ENCODE measurements at places on chromosomes 6 and 20. TPM values are rescaled to one million over a fixed set of nuclear protein-coding genes. Genes with fewer than 3 reads are reported as not detected.

ANGPT4 gene
- not detected for total RNA-seq

APMAP gene
- total RNA-seq = 58.8 TPM

OPRM1 gene
- total RNA-seq = not detected

BEND3 gene
- 11.1 TPM for total RNA-seq

WFDC10B gene
- not detected for total RNA-seq

MYH7B gene
- 0.60 TPM for total RNA-seq

MED20 gene
- total RNA-seq = 13.1 TPM

YTHDF1 gene
- 55.6 TPM for total RNA-seq

NINL gene
- 0.71 TPM for total RNA-seq

ADTRP gene
- 16.6 TPM for total RNA-seq

ZBTB46 gene
- 0.89 TPM for total RNA-seq

PI16 gene
- not detected for total RNA-seq

MUC22 gene
- total RNA-seq = not detected

CNR1 gene
- total RNA-seq = 0.10 TPM

HLA-DRA gene
- 14.2 TPM for total RNA-seq

FAM217A gene
- not detected for total RNA-seq

GNAS gene
- total RNA-seq = 440 TPM

MUCL3 gene
- not detected for total RNA-seq

WFDC12 gene
- total RNA-seq = not detected

GJA1 gene
- 0.65 TPM for total RNA-seq

RSPO4 gene
- total RNA-seq = not detected

GATA5 gene
- not detected for total RNA-seq

OR2H1 gene
- total RNA-seq = not detected

GJA10 gene
- total RNA-seq = not detected

FKBP1C gene
- total RNA-seq = 1.2 TPM

VGLL2 gene
- total RNA-seq = not detected

EHMT2 gene
- total RNA-seq = 52.8 TPM

SLC17A4 gene
- not detected for total RNA-seq

C6orf15 gene
- not detected for total RNA-seq

SCUBE3 gene
- total RNA-seq = not detected

PRDM13 gene
- total RNA-seq = not detected

ATAT1 gene
- total RNA-seq = 9.5 TPM

PTCRA gene
- not detected for total RNA-seq

TMEM239 gene
- total RNA-seq = not detected

OR2J3 gene
- not detected for total RNA-seq

ATXN1 gene
- total RNA-seq = 39.5 TPM

ARHGAP18 gene
- total RNA-seq = 2.3 TPM

CTSZ gene
- 27.9 TPM for total RNA-seq

SLC35D3 gene
- total RNA-seq = not detected
